ENCODE measurements at places on chromosomes 1 and 21.

DNA sequence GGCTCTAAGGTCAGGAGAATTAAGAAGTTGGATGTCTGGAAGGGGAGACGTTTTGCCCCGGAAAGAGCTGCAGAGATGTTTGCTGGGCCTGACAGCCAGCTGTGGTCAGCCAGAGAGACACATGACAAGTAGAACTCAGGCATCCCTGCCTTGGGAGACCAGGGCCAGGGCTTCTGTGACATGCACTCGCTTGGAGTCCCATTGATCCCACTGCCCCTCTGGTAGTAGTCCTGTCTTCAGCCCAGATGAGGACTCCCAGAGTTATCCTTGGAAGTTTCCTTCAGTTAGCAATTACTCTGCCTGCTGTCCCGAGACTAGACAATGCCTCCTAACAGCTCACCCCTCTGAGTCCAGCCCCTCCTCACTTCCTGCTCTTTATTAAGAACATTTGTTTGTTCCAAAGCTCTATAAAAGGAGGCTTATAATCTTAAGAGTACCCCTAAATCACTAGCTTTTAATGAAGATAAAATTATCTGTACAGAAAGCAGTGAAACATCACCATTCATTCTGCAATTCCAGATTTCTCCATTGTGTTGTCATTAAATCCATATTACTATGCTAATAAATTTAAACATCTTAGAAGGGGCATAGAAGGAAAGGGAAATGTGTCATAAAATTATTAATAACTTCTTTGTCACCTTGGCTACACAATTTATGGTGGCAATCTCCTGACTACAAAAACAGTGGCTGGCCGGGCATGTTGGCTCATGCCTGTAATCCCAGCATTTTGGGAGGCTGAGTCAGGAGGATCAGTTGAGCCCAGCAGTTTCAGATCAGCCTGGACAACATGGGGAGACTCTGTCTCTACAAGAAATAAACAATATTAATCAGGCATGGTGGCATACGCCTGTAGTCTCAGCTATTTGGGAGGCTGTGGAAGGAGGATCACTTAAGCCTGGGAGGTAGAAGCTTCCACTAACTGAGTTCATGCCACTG, 94.2 kb downstream of the KCNK1 start:
- DNase-seq: no peak

- DNase-seq: no peak
These were observed 64.1 kb upstream of the TMEM51 start for GRCh38 chr1:15089258-15089992.

GRCh38 chr1:197127246-197127912, 19.1 kb downstream of the ASPM start:
- DNase-seq: no peak

- no peak for DNase-seq
These were observed 473.5 kb upstream of the ADGRL2 start for GRCh38 chr1:81327103-81327710.

DNA sequence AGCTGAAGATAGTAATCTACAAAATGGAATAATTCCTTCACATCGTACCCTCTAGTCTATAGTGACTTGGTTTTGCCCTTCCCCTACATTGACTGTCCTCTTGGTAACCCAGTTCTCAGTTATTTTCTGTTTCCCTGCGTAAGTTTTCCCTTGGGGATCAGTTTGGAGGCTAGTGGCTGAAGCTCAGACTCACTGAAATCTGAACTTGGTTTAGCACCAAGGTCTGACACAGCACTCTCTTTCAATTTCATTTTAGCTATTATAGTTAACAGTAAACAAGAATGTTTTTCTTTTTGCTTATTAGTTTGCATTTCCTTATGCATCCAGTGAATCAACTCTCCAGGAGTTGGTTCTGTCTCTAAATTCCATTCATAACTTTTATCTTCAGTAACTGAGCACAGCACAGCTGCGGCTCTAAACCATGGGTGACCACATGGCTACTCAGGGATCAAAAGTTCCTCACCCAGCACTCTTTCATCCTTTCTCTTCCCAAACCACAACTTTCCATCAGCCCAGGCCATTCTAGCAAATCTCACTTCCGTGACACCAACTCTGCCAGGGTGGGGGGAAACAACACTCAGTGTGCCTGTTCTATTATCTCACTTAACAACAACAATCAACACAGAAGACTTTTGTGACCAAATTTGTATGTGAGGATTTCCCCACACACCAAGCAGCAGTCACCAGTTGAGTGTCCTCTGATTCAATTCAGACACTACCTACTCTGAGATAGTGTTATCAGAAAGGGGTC, 17.6 kb upstream of the IFI6 start:
- no peak for DNase-seq

GRCh38 chr1:72650843-72651435, 368.6 kb upstream of the NEGR1 start:
- DNase-seq: no peak

DNA sequence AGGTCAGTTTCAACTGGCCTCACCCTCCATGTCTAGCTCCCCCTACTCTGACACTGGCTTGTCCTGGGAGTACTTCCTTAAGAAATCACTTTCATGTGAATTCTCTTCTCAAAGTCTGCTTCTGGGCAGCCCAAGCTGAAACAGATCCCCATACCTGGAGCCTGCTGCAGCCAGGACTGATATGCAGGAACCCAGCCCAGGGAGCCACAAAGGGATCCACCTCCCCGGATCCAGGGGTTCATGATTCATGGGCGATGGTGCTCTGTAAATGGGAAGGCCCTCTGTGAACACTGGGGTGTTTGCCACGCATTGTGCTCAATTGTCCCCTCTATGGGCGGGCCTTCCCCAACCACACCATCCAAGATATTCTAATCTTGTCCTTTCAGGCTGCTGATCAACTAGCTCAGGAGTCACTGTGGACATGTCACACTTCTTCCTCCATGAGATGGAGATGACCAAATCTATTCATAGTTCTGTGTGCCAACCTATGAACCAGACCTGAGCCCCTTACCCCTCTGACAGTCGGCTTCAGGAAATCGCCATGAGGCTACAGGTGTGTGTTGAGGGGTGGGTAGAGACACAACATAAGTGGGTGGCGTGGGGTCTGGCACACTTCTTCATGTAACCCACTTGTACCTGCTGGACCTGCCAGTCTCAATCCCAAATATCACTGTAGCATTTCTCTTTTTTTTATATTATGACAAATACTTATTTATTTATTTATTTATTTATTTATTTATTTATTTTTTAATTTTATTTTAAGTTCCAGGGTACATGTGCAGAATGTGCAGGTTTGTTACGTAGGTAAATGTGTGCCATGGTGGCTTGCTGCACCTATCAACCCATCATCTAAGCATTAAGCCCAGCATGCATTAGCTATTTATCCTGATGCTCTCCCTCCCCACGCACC, 41.8 kb downstream of the RUNX3 start:
- DNase-seq: no peak

DNA sequence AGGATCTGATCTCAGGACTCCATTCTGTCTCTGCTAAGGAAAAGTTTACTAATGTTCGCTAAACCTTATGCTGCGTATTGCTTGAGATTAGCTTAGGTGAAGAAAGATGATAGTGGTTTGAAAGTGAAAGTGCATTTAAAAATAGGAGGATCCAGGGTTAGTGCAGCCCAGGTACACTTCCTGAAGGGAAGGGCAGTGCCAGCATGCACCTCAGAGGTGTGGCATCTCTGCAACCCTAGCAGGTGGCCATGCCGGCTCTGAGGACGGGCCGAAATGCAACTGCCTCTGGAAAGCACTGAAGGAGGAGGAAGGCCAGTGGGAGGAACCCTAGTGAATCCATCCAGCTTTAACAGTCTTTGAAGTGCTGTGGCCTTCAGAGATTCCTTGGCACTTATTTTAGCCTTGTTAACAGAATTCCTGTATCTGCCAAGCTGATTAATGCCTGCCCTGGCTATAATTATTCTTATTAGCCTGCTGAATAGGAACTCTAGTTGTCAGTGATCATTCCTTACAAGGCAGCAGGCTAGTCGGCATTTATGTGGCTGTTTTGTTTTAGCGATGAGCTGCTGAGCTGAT, 5.5 kb downstream of the PTGFRN start:
- no peak for DNase-seq

GRCh38 chr1:186059311-186059710, 315.7 kb downstream of the TPR start:
- DNase-seq: no peak
